Type B pancreatic cell (in vitro differentiated cells): ENCODE measurements at places on chromosomes 4 and X.

DNA sequence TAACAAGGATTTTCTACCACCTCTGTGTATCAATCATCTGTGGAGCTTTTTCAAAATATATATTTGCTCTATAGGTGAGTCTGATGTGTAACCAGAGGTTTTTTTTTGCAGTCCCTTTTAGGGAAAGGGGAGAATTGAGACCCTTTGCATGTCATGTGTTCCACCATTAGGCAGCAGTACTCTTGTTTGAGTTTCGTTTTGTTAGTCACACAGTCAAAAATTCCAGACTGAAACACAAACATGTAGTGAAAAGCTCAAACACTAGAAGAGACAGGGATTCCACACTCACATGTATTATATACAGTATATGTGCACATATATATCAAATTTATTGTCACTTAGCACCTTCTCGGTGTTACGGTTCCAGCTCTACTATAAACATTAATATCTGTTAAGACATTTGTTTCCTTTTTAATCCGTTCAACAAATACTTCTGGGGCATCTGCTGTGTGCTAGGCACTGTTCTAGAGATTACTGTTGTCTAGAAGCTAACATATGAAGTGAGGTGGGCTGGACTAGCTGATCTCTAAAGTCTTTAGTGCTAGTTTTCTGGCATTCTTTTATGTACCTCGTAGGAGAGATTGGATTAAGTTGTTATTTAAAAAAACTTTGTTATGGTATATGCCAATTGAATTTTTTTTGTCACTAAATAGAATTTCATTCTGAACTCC, 5.5 kb downstream of the USP9X start:
- peak overlapping the region; percentile 25 for H3K27ac ChIP-seq
- peaks cover 33% of the 10 kb centered on the region for H3K4me1 ChIP-seq
- no peaks in the 10 kb centered on the region for H3K36me3 ChIP-seq
- no peak for DNase-seq

GRCh38 chrX:129876771-129877305, 29.1 kb upstream of the UTP14A start:
- no peaks in the 10 kb centered on the region for H3K27me3 ChIP-seq
- no peak for DNase-seq
- no peak overlapping the region for H3K27ac ChIP-seq
- H3K4me3 ChIP-seq, result no peak overlapping the region
- no peaks in the 10 kb centered on the region for H3K36me3 ChIP-seq
- no peaks in the 10 kb centered on the region for H3K4me1 ChIP-seq

- H3K4me3 ChIP-seq, result no peak overlapping the region
- no peak for DNase-seq
- no peaks in the 10 kb centered on the region for H3K4me1 ChIP-seq
- no peaks in the 10 kb centered on the region for H3K36me3 ChIP-seq
- H3K27ac ChIP-seq, result no peak overlapping the region
These were observed 91.4 kb downstream of the STK32B start for GRCh38 chr4:5142726-5143125.

- no peaks in the 10 kb centered on the region for H3K4me1 ChIP-seq
- no peak overlapping the region for H3K27ac ChIP-seq
- H3K36me3 ChIP-seq, result no peaks in the 10 kb centered on the region
- no peak for DNase-seq
These were observed 874.6 kb upstream of the PRKX start for GRCh38 chrX:4588056-4588455.

- no peaks in the 10 kb centered on the region for H3K36me3 ChIP-seq
- peak; percentile 44 for DNase-seq
- H3K27ac ChIP-seq, result no peak overlapping the region
- no peak overlapping the region for H3K4me3 ChIP-seq
- H3K27me3 ChIP-seq, result no peaks in the 10 kb centered on the region
These were observed 25.6 kb upstream of the MXD4 start for GRCh38 chr4:2287594-2287915.

GRCh38 chrX:80181079-80181478, 166.5 kb downstream of the TBX22 start:
- H3K36me3 ChIP-seq, result no peaks in the 10 kb centered on the region
- H3K4me3 ChIP-seq, result no peak overlapping the region
- no peak for DNase-seq
- H3K4me1 ChIP-seq, result no peaks in the 10 kb centered on the region
- no peaks in the 10 kb centered on the region for H3K27me3 ChIP-seq

GRCh38 chr4:140799686-140800225, 43.6 kb upstream of the TBC1D9 start:
- H3K4me1 ChIP-seq, result no peaks in the 10 kb centered on the region
- DNase-seq, result no peak
- H3K4me3 ChIP-seq, result no peak overlapping the region
- H3K27ac ChIP-seq, result no peak overlapping the region

GRCh38 chr4:168751263-168752225, 254.7 kb downstream of the PALLD start:
- H3K27me3 ChIP-seq, result no peaks in the 10 kb centered on the region
- H3K4me1 ChIP-seq, result peaks cover under 1% of the 10 kb centered on the region
- no peak overlapping the region for H3K4me3 ChIP-seq
- peaks cover 19% of the 10 kb centered on the region for H3K36me3 ChIP-seq
- no peak for DNase-seq

GRCh38 chr4:139643042-139643895, 22.4 kb upstream of the MGST2 start:
- H3K36me3 ChIP-seq, result no peaks in the 10 kb centered on the region
- H3K4me3 ChIP-seq, result no peak overlapping the region
- H3K27me3 ChIP-seq, result no peaks in the 10 kb centered on the region
- H3K27ac ChIP-seq, result no peak overlapping the region

GRCh38 chr4:17241835-17242234, 270.1 kb downstream of the QDPR start:
- H3K4me1 ChIP-seq, result no peaks in the 10 kb centered on the region
- no peak overlapping the region for H3K4me3 ChIP-seq
- H3K27me3 ChIP-seq, result no peaks in the 10 kb centered on the region
- DNase-seq, result no peak

GRCh38 chrX:154652311-154653047, 900 bp downstream of the CTAG2 start:
- no peak overlapping the region for H3K27ac ChIP-seq
- H3K4me3 ChIP-seq, result no peak overlapping the region
- no peaks in the 10 kb centered on the region for H3K27me3 ChIP-seq

DNA sequence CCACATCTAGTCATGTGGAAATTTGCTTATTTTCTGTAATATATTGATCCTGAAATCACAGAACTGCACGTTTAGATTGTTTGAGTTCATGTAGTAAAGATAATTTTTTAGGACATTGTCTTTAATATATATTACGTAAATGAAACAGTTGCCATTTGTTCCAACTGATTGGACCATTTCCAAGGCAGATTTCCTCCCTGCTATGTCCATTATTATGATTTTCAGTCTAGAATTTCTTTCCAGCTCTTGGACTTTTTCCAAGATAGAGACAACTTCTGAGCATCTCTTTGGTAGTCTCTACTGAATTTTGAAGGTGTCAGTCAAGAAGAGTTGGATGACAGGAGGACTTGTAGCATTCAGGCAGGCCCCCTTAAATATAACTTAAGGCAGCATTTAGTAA, 94.6 kb downstream of the STIM2 start:
- H3K27me3 ChIP-seq, result no peaks in the 10 kb centered on the region
- no peak overlapping the region for H3K4me3 ChIP-seq
- H3K4me1 ChIP-seq, result peaks cover 9% of the 10 kb centered on the region
- H3K27ac ChIP-seq, result no peak overlapping the region
- H3K36me3 ChIP-seq, result peaks cover 6% of the 10 kb centered on the region
- no peak for DNase-seq

DNA sequence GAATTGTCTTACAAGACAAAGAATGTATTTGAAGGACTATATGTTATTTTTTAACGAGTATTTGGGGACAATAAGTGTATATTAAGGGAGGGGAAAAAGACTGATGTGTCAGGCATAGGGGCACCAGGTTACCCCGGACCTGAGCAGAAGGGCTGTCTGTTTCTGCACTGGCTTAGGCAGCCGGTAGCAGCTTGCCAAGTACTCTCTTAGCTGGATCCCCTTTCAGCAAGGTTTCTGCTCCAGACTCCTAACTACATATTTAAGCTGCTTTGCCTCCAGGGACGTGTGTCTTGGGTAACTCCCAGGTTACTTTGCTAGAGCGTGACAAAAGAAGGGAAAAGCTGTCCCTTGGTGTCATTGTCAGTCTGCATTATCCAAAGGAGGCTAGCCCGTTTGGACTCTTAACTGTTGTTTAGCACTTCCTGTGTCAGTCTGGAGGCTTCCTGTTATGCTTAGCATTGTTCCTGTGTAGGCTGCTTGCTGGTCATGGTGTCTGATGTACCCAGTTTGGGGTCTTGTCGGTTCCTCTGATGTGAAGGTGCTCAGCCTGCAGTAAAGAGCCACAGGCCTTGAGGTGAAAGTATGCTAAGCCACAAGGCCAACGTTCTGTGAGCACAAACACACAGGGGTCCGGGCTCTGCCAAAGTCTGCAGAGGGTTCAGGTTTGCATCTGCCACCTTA, 11.6 kb downstream of the CXCR3 start:
- peaks cover 22% of the 10 kb centered on the region for H3K36me3 ChIP-seq
- H3K27ac ChIP-seq, result no peak overlapping the region
- no peak for DNase-seq
- H3K4me1 ChIP-seq, result no peaks in the 10 kb centered on the region
- no peak overlapping the region for H3K4me3 ChIP-seq
- no peaks in the 10 kb centered on the region for H3K27me3 ChIP-seq

DNA sequence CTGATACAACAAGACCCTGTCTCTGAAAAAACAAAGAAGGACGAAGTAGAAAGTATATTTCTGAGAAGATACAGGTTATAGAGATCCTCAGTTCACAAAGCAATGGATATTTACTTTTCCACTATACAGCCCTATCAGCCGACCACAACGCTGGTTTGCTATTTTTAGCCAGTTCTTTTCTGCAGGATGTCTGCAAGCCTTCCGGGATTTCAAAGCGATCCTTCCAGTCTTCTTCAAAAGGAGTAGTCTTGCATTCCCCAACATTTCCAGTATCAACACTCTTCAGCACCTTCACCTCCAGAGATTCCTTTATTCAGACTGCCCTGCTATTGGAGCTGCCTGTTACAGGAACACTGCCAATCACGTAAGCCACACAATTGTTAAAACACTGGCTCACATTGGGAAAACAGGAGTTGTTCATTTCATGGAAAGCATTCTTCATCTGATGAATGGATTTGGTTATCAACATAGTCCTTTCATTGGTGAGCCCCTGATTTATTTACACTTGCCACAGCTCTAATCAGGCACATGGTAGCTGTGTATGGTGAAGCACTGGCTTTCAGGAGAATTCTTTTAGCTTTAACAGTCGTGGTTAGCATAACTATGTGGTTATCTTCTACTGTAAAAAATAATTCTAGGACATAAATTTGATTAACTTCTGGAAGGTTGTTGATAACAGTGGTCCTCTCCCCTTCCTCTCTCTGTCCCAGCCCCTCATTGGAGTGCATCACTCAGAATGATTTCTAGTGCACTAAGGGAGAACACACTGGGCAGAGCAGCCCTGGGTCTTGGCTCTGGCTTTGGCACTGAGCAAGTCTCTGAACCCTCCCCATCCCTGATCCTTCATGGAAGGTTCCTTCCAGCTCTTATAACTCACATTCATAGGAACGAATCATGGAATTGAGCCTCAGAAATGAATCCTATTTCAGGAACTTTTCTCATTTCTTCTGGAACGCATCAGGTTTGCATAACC, 109.9 kb upstream of the SORBS2 start:
- H3K4me1 ChIP-seq, result peaks cover 4% of the 10 kb centered on the region
- no peak overlapping the region for H3K4me3 ChIP-seq
- H3K27me3 ChIP-seq, result peaks cover 24% of the 10 kb centered on the region
- H3K36me3 ChIP-seq, result no peaks in the 10 kb centered on the region
- H3K27ac ChIP-seq, result no peak overlapping the region

DNA sequence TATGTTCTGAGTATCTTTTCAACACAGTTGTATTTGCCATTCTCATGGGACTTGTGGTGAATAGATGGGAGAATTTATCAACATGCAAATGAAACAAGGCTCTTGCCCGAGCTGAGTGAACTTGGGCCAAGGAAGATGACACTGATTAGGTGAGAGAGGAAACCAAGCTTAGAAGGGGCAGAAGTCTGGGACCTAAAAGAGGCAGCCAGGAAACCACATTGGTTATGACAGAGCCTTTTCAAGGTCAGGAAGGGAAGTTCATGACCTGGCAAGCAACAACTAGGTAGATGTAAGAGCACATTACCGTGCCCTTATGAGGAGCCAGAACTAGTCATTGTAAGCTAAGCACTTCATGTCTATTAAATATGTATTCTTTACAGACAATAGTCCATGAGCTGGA, 590.3 kb downstream of the PACRGL start:
- no peak overlapping the region for H3K27ac ChIP-seq
- no peak for DNase-seq
- no peak overlapping the region for H3K4me3 ChIP-seq
- H3K27me3 ChIP-seq, result no peaks in the 10 kb centered on the region
- no peaks in the 10 kb centered on the region for H3K4me1 ChIP-seq
- no peaks in the 10 kb centered on the region for H3K36me3 ChIP-seq

- no peak for DNase-seq
- H3K36me3 ChIP-seq, result peaks cover 29% of the 10 kb centered on the region
- H3K4me1 ChIP-seq, result no peaks in the 10 kb centered on the region
These were observed 92.5 kb downstream of the FNIP2 start for GRCh38 chr4:158861281-158861680.

DNA sequence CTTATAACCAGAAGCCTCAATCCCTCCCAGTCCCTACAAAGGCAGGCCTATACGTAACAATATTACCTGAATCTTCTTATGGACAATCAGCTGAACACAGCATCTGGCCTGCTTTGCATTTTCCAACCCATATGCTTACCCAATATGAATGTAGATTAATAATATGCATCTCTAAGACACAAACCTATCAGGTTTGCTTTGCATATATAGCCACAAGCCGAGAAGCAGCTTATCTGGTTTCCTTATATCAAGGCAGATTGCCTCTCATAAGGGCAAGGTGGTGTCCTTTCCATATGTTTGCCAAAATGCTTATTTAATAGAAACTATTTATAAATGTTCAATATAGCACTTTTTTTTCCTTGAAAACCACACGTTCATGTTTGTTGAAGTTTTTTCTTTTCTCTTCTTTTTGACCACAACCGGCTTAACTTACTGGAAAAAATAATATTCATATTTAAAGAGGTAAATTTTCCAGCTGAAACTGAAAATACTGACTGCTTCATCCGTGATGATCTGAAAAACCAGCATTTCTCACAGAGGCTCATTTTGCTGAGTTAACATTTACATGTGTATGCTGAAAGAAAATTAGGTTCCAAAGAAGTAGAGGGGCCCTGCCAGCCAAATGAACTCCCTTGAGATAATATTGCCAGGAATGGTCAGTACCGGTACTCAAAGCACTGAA, 3.8 kb downstream of the IL21 start:
- no peaks in the 10 kb centered on the region for H3K27me3 ChIP-seq
- H3K4me3 ChIP-seq, result no peak overlapping the region
- no peaks in the 10 kb centered on the region for H3K4me1 ChIP-seq
- no peak for DNase-seq
